T-cell (primary cell): ENCODE measurements at places on chromosomes 13 and 19.

- DNase-seq = no peak
Measured at GRCh38 chr13:73090116-73090822, 31.5 kb downstream of the KLF5 start.

- DNase-seq = no peak
Measured at GRCh38 chr13:27549406-27549981, 70.8 kb downstream of the LNX2 start.

DNA sequence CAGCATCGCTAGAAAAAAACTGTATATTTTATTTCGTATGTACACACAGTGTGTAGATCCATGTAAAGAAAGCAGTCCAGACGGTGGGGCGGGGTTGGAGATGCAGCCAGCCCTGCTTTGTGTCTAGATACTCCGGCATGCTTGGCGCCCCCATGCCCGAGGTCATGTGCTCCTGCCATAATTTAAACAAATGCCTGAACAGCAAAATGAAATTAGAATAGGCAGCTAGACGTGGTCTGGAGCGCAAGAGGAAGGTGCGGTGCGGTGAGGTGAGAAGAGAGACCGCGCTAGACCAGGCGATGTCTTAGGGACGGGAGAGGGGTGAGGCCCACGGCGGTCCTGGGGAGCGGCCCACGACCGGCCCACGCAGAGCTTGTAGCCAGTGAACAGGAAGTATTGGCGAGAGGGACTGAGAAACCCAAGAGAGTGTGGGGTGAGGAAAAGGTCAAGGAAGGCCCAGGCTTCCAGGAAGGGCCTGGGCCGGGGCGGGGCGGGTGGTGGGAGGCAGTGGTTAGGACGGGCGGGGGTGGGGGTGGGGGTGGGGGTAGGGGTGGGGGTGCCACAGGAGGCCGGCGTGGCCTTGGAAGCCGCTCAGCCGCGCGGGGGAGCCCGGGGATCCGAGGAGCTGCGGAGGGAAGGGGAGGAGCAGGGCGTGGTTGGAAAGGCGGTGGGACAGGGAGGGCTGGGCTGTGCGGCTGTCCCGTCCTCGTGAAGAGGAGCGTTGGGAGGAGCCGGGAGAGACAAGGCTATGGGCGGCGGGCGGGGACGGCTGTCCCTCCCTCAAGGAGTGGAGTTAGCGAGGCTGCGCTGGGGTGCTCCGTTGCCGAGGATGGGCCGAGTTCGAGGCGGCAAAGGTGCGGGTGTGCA lies 254.7 kb upstream of the SGCG start:
- no peak for DNase-seq

- no peak for DNase-seq
Measured at GRCh38 chr19:48716562-48717291, 2.8 kb downstream of the MAMSTR start.

DNA sequence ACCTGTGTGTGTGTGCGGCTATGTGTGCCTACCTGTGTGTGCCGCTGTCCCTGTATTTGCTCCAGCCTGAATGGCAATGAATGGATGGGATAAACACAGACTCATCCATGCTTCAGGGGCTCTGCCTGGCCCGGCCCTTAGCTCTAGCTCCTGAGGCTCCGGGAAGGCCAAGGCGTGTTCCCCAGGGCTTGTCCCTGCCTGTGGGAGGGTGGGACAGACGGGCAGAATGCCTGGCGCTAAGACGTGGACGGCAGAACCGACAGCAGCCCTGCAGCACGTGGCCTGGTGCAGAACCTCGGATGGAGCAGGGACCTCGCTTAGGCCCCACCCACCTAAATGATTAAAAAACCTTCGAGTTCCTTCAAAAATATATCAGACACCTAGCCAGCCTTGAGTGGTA lies 57.8 kb upstream of the C13orf46 start:
- DNase-seq = no peak

DNA sequence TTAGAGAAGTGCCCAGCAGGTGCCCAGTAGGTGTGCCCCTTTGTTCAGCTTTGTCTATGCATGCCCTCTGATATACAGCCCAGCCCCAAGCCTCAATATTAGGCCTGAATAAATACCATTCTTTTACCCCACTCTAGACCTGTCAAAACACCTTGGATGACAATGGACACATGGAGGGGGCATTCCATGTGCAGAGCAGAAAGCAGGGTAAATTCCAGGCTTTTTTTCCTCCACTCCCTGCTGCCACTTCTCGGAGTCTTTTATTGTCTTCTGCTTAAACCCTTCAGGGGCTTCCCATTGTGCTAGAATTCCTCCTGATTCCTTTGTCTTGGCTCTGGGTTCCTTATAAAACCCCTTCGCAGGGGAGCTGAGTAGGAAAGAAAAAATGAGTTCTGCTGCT lies 5.8 kb upstream of the FRY start:
- no peak for DNase-seq

DNA sequence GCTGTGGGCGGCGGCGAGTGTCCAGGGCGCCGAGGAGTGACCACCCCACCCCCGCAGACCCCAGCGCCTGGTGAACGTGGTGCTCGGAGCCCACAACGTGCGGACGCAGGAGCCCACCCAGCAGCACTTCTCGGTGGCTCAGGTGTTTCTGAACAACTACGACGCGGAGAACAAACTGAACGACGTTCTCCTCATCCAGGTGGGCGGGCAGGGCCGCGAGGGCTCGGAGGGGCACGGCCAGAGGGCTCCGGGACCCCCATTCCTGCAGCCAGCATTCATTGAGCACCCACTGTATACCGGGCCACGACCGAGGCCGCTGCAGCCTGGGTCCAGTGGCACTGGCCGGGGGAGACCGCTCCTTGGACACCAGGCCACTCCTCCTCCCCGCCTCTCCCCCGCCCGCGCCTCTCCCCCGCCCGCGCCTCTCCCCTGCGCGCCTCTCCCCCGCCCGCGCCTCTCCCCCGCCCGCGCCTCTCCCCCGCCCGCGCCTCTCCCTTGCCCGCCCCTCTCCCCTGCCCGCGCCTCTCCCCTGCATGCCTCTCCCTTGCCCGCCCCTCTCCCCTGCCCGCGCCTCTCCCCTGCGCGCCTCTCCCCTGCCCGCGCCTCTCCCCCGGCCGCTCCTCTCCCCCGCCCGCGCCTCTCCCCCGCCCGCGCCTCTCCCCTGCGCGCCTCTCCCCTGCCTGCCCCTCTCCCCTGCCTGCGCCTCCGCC lies 3.2 kb downstream of the PRTN3 start:
- DNase-seq = no peak

- DNase-seq = no peak
Measured at GRCh38 chr13:101624981-101625380, 172.5 kb downstream of the ITGBL1 start.

DNA sequence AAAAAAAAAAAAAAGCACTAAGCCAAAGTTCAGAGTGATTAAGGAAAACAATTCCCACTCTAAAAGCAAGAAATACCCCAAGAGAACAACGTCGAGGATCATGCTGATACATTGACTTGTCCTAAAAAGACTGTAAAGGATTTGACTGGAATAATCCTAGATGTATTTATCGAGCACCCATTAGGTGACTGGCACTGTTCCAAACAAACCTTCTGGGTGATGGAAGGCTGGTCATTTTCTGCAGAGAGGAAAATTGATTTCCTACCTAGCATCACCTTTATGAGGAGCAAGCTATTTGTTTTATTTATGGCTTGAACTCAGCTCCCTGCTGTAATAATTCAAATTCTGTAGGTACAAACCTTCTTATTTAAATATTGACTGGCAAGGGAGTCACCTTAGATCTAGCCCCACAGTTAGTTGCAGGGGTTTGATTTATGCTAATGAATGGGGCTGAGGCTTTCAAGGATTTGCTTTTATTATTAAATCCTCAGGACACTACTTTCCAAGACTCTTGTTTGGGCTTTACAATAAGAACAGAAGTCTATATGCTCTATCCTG lies 471.0 kb downstream of the OLFM4 start:
- DNase-seq = no peak

- no peak for DNase-seq
Measured at GRCh38 chr13:28528848-28529247, 33.9 kb upstream of the FLT1 start.

DNA sequence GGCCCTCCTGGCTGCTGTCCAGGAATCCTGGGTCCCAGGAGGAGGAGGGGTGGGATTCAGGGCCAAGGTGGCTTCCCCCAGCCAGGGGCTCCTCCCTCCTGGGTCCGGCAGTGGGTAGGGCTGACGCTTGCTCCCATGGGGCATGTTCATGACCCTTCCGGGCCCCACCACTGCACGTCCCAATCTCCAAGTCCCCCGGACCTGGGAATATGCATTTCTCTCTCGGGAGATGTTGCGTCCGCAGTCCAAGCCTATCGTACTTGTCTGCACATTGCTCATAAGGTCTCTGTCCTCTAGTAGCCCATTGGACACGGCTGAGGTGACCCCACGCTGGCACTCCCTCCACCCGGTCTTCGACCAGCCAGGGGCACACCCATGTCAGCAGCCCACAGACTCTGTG lies 192.3 kb downstream of the TEX29 start:
- DNase-seq = no peak

DNA sequence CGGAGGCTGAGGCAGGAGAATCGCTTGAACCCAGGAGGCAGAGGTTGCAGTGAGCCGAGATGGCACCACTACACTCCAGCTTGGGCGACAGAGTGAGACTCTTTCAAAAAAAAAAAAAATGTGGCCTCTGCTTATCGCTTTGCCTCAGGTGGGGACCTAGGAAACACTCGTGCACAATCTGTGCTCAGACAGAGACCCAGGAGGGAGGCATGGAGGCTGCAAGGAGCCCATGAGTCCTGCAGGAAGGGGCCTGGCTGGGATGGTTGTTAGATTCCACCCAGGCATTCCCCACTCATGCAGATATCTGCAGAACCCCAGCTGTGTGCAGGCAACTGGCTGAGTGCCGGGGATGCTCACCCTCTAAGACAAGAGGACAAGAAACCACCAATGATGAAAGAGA lies 43.8 kb upstream of the C19orf12 start:
- DNase-seq = no peak

- DNase-seq = no peak
Measured at GRCh38 chr13:41386211-41386610, 71.1 kb upstream of the RGCC start.
